ENCODE measurements at places on chromosomes 2 and 18.

GRCh38 chr2:136110526-136110925 lies 7.4 kb downstream of the CXCR4 start:
- DNase-seq: peak; percentile 59

- no peak for DNase-seq
Observed at GRCh38 chr18:24262087-24262486, 123.2 kb downstream of the CABYR start.

DNA sequence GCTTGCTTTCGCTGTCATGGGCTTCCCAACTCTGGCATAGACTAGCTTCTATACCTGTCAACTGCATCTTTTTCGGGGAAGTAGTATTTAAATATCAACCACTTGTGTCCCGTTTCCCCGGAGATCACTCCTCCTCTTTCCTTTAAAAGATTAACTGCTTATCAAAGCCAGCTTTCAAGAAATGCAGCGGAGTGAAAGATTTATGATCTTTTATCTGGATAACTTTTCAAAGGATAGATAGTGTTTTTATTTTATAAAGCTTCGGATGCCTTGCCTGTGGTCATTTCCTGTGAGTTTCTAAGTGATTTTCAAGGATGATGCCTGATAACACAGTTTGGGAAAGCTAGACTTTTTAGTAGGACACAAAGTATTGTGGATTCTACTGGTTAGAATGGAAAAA lies 2.9 kb upstream of the IGFBP5 start:
- no peak for DNase-seq

GRCh38 chr2:172153156-172153555 lies 50.5 kb upstream of the DLX2 start:
- DNase-seq: no peak

GRCh38 chr2:239261356-239261755 lies 139.5 kb downstream of the HDAC4 start:
- no peak for DNase-seq

DNA sequence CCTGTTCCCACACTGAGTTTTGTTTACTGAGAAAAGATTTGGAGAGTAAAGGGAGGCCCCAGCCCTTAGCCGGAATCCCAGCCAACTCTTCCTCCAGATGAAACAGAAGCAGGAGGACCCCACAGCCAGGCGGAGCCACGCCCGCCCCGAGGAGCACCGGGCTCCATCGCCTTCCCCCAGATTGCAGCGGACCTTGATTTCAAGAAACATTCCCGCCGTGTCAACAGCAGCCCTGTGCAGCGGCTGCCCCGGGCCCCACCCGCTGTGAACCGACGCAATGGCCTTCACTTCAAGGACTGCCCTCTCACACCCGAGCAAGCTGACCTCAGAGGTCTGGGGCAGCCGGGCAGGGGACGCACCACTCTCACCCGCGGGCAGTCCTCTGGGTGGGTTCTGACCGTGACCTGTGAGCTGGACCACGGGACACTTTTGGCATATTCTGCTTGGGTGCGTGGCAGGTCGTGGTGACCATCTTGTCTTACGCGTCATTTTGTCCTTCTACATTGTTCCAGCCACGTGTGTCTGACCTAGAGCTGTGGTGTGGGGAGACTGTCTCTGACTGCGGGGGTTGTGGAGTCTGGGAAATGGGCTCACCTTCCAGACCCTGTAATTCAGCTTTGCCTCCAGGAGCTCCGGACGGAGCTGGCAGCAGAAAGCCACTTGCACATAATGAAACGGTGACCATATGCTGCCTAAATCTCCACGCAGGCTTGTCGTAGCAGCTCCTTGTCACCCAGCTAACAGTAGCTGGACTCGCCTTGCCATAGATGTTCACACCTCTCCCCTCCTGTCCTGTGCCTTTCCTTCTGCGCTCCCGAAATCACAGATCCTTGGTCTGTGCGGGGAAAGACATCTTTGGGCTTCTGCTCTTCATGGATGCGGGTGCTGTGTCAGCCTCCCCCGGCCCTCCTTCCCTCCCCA lies 32.0 kb upstream of the INHBB start:
- DNase-seq: peak; percentile 49

DNA sequence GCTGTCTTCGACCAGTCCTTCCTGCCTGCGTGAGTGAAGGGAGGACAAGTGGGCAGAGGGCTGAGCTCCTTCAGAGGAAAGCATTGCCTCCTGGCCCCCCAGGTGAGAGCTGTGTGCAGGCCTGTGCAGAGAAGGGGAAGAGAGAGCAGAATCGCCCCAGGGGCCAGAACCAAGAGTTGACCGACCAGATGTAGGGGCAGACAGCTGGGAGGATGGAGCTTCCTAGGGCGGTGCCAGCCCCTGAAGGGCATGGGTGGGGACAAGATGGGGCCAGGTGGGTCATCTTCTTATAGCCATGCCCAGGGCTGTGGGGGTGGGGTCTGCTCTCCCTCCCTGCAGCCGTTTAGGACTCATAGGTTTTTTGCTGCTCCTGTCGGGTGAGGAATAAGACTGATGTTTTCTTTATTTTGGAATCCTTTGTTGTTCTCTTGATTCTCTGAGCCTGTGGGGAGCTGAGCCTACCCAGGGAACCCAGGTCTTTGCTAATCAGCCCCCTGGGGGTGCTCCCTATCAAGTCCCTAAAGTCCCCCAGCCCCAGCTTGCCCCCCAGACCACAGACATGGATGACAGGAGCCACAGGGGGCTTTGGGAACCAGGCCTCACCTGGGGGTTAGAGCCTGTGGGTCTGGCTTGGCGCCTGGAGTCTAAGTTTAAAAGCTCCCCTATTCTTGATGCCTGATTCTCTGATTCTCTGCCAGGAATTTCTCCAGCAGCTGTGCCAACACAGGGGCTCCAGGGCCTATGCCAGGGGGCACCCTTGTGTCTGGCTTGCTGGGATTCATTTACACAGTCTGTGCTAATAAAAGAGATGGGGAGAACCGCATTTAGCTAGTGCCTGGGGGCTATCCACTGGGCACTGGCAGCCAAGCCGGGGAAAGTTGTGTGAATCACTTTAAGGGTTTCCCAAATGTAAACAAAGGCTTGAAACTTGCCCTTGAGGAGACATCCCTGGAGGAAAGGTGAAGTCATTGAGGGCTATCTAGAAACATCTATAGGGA lies 9.3 kb upstream of the EFHD1 start:
- DNase-seq: peak; percentile 93

GRCh38 chr18:38790786-38791185 lies 1225.2 kb upstream of the CELF4 start:
- DNase-seq: no peak

DNA sequence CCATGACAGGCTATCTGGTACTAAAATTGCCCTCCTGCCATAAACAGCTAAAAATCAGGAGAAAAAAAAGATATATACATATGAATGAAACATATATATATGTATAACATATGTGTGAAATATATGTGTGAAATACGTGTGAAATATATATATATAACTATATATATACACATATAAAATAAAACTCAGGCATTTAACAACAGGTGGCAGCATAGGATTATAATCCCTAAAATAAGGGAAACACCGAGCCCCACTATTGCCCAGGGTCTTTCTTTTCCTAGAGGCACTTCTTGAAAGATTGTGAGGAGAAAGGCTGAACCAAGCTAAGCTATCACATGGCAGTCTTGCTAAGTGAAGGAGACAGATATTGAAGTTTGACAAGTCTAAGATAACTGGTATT lies 65.9 kb upstream of the CYTIP start:
- DNase-seq: no peak

- no peak for DNase-seq
Observed at GRCh38 chr2:237150831-237151375, 65.2 kb downstream of the COPS8 start.

- no peak for DNase-seq
Observed at GRCh38 chr2:46943881-46944798, 28.5 kb upstream of the MCFD2 start.

DNA sequence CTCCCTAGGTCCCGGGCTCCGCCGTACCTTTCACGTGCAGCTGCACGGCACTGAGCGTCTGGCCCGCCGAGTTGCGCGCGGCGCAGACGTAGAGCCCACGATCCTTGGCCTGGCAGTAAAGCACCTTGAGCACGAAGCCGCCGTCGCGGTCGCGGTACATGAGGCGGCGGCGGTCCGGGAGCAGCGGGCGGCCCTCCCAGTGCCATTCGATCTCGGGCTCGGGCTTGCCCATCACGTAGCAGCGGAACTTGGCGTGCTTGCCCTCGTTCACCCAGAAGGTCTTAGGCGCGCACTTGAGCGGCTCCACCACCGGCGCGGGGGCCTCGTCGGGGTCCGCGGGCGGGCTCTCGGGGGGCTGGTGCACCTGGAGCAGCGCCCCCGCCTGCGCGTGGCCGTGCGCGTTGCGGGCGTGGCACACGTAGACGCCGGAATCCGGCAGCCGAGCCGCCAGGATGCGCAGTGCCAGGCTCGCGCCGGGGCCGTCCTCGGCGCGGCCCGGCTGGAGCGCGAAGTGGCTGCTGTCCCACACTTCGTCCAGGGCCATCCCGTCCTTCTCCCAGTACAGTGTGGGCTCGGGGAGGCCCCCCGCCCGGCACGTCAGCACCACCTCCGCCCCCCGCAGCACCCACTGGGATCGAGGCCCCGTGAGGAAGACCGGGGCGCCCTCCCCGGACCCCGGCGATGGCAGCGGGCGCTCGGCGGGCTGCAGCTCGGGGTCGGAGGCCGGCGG lies 980 bp downstream of the OBSL1 start:
- DNase-seq: peak; percentile 31

DNA sequence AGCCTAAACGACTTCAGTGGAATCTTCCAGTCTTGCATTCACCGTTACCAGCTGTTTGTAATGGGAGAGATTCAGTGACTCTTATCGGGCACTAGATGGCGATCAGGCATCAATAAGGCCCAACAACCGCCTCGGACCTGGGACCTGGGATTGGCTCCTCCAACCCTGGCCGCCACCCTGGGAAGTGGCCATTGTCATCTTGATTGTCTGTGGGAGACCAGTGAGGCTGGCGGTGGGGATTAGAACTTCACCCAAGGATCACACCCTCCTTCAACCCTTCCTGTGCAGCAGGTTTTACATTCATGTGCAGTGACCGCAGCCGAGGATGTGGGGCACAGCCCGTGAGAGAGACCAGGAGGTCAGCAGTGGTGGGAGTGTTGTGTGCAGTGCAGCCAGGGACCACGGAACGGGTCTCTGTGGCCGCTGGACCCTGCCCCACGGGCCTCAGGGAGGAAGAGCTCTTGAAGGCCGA lies 85.3 kb downstream of the SPP2 start:
- no peak for DNase-seq

DNA sequence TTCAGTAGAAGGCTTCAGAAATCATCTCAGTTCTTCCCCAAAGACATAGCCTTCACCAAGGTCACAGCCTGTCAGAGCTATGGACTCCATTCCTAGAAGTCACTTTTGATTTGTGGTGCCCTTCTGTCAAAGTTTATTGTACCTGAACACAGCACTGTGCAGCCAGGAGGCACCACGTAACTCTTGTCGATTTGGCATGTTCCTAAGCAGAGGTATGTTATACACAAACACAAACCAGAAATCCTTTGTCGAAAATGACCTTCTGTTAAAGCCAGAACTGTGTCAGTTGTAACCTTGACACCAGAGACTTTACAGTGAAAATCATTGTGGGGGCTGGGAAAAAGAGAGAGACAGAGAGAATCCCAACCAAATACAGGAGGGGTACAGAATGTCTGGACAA lies 62.6 kb upstream of the SGPP2 start:
- DNase-seq: no peak

GRCh38 chr2:55224761-55225261 lies 7.3 kb downstream of the CLHC1 start:
- no peak for DNase-seq

DNA sequence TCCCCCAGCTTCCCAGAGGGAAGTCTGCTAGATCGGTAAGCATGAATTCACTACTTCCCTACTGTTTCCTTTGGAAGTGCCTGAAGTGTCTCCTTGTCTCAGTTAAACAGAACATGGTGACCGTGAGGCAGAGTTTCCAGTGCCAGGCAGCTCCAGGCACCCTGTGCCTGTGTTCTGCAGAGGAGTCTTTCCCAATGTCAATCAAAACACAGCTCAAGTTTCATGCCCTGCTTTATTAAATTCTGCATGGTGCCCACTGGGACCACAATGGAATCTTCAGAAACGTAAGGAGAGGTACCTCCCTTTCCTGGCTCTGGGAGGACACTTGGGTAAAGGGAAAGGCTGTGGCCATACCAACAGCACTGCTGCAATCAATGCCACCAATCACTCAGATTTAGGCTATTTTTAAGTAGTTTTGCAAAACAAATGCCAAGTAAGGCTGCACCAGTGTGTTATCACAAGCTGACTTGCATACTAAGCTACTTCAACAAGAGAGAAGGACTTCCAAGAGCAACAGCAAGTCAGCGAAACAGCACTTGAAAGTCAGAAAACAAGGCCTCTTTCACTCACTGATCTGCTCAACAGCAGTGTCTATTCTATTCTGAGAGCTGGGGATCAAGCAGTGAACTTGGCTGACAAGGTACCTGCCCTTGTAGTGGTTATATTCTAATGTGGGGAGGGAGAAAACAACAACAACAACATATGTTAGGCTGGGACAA lies 14.9 kb downstream of the LPIN2 start:
- no peak for DNase-seq

DNA sequence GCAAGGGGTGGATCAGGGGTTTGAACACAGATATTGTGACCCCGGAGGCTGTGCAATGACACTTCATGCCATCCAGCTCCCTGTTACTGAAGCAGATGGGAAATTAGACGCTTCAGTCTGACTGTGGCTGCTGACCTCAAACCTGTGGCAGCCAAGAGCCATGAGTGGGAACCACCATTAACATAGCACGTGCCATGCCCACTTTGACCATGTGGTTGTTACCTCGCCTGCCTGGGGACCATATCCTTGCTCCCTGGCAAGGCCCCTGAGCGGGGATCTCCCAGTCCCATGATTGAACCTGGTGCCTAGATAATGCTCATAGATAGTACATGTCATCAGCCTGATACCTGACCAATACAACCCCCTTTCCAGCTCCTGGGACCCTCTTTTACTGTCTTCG lies 68.9 kb downstream of the CYP26B1 start:
- DNase-seq: no peak

DNA sequence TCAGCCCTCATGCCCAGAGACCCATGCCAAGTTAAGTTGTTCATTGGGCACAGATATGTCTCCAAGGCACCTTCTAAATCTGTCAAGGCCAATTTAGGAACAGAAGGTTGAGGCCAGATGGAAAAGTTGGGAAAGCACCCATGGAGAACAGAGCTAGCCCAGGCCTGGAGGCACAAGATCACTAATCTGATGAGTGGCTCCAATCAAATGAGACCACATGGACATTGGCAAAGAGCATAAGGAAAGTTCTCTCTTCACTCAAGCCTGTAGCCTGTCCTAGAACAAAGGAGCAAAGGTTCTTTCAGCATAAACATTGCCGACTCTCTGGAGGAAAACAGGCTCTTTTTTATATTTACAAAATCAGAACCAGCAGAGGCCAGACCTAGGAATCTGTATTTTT lies 154.8 kb downstream of the RNF152 start:
- DNase-seq: no peak

DNA sequence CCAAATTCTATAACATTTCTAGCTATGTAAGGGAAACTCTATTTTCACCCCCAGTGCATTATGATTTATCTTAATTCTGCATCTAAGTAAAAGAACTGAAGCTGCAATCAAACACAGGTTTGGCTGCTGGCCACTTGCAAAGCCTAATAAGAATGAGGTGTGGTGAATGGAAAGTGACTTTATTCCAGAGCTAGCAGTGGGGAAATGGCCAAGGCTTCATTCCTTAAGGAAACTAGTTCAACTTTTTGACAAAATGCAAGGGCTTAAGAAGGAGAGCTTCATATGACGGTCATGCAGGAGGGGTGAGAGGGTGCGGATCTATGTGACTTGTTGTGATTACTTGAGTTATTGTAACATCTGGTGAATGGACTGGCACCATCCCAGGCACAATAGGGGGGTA lies 1802.0 kb downstream of the SUCLG1 start:
- DNase-seq: no peak

All from DMS79 treated with DMSO at 0.1 percent for 48 hours (cell line).